Astrocyte of the spinal cord (primary cell): ENCODE measurements at places on chromosomes 7 and 10.

DNA sequence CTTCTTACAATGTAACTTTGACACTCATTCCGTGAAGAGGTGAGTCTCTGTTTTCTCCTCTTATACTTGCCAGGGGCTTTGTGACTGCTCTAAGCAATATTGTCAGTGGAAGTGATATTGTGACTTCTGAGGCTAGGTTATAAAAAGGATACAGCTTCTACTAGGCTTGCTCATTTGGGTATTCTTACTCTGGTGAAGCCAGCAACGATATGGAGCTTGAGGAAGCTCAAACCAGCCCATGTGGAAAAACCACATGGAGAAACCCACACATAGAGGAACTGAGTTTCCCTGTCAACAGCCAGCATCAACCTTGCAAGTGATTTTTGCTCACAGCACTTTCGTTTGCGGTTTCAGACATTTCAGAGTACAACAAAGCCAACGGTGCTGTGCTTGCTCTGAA is 149.6 kb upstream of the SEMA3E start:
- DNase-seq: no peak

DNA sequence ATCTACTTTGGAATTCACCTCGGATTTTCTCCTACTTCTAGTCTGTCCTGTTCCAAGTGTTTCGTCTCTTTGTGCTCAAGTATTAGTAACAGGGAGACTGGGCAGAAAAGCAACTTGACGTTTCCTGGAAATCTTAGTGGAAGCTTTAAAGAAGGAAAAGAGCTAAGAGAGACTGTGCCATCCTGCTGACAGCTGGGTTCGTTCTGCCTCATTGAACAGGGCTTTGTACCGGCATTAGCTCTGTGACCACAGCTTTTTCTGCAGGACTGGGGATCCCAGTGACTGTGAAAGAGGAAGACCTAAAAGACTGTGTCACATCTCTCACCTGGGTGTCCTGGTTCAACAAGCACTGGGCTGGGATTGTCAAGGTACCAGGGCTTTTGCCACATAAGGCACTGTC is 70.8 kb upstream of the CDCA7L start:
- no peak for DNase-seq

DNA sequence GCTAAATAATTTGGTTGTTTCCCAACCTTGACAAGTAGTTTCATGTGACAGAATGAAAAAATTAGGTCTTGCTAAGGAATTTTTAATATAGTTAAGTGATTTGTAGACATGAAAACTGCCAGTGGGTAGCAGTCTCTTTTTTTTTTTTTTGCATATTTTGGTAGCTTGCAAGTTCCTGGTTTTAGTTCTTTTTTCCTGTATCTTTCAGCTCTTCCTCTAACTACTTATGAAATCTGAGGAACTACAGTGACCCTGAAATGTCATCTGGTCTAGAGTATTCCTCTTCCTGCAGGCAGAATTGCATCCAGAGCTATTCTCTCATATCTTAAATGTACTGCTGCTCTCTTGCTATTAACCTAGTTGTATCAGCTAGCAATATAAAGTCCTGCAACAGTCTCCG is 160.4 kb downstream of the HDAC9 start:
- DNase-seq: no peak

- DNase-seq: peak; percentile 93
These were observed 15.8 kb downstream of the DNMBP start for GRCh38 chr10:99993701-99994689.

GRCh38 chr10:13016426-13016825 is 14.9 kb upstream of the CCDC3 start:
- DNase-seq: peak; percentile 84

DNA sequence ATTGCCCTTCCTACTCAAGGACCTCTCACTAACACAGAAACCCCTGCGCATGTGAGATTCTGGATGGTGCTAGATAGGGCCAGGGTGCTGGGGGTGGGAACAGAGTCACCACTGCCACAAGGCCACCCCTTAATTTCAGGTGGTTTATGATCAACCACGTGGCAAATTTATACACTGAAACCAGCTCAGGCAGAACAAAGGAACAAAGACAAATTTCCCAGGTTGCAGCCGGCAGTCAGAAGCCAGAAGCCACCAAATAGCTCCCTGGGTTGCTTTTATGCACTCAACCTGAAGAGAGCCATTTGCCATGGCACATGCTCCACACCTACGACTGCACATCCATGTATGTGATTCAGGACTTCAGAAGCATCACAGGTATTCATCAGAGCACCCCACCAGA is 2.5 kb downstream of the VOPP1 start:
- no peak for DNase-seq

- DNase-seq: no peak
These were observed 55.8 kb downstream of the CNOT4 start for GRCh38 chr7:135454060-135454459.

DNA sequence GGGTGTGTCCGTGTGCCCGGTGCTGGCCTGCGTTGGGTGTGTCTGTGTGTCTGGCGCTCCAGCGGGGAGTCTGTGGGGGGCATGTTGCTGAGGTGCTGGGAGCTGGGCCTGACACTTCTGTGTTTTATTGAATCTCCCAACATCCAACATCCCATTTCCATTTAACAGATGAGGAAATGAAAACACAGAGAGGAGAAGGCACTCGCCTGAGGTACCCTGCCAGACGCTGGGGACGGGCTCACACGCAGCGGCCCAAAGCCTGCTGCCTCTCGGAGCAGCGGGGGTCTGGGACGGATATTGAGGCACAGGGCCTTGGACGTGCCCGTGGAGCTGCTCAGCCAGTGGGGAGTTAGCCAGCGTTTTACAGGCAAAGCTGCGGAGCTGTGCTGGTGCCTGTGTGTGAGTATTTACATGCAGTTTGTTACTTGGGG is 133.9 kb downstream of the DNAJB6 start:
- no peak for DNase-seq

GRCh38 chr10:86684331-86685097 is 16.2 kb downstream of the LDB3 start:
- DNase-seq: no peak

DNA sequence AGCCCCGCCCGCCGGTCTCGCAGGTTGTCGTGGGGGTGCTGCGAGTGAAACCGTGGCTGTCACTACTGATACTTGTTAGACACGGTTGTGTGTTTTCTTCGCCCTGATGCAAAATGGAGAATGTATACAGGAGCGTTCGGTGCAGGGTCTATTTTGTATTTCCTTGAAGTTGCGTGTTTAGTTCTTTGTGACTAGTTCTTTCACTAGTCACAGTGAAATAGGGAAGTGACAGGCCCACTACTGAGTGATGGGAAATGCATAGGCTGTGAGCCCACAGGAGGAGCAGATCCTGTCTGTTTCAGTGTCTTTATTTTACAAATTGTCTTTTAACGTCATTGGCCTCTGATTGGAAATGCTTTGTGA is 675 bp downstream of the ABRAXAS2 start:
- no peak for DNase-seq

DNA sequence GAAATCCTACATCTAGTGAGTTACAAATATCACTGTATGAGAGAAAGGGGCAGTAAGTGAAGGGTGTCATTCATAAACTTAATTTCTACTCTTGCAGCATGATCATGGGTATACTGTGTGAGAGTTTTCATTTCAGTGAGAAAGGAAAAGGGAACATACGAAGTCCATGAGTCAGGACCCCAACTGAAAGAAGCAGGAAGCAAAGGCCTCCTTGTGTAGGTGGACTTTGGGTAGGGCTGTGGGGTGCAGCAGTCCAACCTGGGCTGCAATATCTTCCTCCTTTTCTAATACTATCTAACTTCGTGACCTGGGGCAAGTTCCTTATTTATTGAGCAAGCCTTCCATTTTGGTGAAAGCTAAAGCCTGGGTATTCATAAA is 248.2 kb upstream of the TCF7L2 start:
- no peak for DNase-seq

DNA sequence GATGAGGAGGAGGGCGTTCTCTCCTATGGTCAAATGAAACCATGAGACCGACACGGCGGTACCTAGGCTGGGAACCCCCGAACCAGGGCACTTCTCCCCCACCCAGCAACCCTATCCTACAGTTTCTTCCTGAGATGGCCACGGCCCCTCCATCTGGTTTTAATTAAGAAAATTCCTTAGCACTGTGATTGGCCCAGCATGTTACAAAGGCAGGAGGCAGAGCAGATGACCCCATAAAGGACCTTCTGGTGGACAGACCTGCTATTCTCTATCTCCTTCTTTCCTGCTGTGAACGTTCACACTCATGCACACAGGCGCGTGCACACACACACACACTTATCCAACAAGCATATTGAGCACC is 129.4 kb downstream of the RGS10 start:
- peak; percentile 55 for DNase-seq

DNA sequence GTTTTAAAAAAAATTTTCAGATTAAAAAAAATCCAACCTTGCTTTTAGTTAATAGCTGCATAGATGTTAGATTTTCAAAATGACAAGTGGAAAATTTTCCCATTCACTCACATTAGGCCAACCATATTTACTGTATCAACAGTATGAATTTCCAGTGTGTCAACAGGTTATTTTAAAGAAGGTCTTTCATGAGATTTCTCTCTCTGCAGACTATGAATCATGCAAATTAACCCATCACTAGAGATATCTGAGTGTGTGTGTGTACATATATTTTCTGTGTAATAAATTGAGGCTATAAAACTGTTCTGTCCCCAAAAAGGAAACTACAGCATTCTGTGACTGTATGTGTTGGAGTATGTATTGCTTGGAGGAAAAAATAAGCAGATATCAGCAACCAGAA is 305.6 kb downstream of the ARL4A start:
- no peak for DNase-seq

DNA sequence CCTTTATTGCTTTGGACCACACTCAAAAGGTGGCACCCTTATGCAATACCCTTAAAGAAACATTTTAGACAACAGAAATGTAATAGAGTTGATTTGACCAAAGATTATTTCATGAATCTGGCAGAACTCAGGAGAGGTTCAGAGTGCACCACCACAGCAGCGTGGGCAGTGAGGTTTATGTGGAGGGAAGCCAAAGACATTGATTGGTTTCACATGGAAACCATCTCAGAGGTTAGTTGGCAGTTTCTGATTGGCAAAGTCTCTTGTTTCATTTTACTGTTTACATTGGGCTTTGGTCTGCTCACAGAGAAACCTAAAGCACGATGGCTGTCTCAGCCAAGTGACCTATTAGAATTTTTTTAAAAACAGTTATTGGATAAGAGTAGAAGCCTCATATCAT is 101.3 kb downstream of the SDHAF3 start:
- DNase-seq: no peak

- no peak for DNase-seq
These were observed 25.1 kb downstream of the AQP1 start for GRCh38 chr7:30936650-30937245.

- DNase-seq: no peak
These were observed 65.4 kb downstream of the MGAM2 start for GRCh38 chr7:142176901-142177300.

GRCh38 chr7:138833596-138833995 is 35.6 kb upstream of the ATP6V0A4 start:
- DNase-seq: no peak

GRCh38 chr10:20855398-20856038 is 41.6 kb downstream of the NEBL start:
- DNase-seq: peak; percentile 50

DNA sequence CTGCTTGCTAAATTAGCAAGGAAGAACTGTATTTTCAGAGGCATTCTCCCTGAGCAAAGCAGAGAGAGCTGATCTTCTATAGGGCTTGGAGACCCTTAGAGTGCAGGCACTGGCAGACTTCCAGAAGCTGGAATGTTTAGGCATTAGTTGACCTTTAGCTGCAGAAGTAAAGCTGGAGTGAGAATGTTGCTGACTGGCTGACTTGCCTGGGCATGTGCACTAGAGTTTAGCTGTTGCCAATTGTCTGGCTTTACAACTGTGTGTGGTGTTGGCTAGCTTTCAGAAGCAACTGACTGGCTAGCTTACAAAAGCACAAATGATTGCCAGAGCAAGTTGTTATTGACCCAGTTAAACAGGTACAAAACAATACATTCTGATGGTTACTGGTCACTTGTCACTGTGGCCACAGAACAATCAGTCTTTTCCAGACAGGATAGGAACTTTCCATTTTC is 25.1 kb downstream of the FAM13C start:
- DNase-seq: peak; percentile 73

DNA sequence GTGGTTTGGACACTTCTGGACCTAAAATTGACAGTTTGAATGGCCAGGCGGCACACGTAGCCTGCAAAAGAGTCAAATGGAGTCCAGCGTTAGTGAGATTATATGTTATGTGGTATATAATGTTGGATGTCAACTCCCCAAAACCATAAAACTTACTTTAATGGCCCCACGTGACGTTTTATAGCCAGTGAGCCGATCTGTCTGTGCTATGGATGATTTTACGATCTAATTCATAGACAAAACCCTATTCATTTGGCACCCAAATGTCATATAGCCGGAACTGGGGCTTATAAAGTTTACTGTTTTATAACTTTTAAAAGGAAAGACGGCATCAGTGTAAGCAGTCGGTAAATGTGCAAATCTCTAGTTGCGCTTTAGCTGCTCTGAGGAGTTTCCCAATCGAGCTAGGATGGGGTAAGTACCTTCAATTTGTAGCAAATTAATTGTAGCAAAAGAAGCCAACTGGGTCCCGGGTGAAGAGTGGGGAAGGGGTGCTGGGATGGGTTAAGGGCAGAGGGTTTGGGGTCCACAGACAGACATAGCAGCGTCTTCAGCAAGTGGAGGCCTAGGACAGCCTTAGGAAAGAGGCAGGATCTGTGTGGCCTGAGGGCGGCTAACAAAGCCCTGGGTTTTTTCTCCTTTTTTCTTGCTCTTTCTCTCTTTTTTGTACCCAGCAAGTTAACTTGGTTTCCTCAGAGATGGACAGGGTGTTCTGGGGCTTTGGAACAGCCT is 3.2 kb downstream of the HOXA5 start:
- DNase-seq: peak; percentile 73

DNA sequence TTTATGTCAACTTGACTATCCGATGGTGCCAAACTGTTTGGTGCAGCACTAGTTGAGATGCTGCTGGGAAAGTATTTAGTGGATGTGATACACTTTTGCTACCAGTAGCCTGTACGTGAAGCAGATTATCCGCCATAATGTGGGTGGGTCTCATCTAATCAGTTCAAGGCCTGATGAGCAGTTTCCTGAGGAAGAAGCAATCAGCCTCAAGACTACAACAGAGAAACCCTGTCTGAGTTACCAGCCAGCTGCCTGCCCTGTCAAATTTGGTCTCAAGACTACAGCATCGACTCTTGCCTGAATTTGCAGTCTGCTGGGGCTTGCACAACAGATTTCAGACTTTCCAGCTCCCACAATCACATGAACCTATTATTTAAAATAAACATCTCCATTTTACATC is 10.9 kb upstream of the RBP3 start:
- no peak for DNase-seq

- no peak for DNase-seq
These were observed 56.6 kb downstream of the AHR start for GRCh38 chr7:17355050-17355449.

DNA sequence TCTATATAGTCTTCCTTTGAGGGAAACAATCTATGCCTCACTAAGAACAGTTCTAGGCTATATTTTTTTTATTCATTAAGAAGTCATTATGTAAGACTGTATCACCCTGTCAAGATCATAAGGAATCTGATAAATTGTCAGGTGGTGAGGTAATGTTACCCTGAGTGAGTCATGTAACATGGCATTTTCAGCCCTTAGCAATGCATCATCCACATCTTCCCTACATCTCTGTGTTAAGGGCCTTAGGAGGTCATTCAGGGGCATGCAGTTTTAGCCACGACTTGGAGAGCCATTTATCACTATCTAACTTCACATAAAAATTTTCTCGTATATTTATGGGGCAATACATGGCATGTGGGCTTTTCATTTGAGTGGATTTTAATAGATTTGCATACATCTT is 924.5 kb upstream of the MBL2 start:
- no peak for DNase-seq

GRCh38 chr7:34207810-34208209 is 302.5 kb downstream of the BMPER start:
- DNase-seq: no peak
